Epithelial cell of umbilical artery (primary cell): ENCODE measurements at places on chromosomes 6 and 20. TPM values are rescaled to one million over a fixed set of nuclear protein-coding genes. Genes with fewer than 3 reads are reported as not detected.

The NKX2-2 gene
- not detected in 2 replicates for total RNA-seq

The XKR7 gene
- not detected in 2 replicates for total RNA-seq

The CD40 gene
- total RNA-seq = 17.3 and 17.5 TPM in 2 replicates

The ZFP57 gene
- not detected in 2 replicates for total RNA-seq

The LINC00237 gene
- not detected in 2 replicates for total RNA-seq

The SYNDIG1 gene
- 0.30 TPM in 1 of 2 replicates, not detected in the other for total RNA-seq

The RAMACL gene
- 1.6 and 2.4 TPM in 2 replicates for total RNA-seq

The NKX2-4 gene
- not detected in 2 replicates for total RNA-seq

The GPR31 gene
- not detected in 2 replicates for total RNA-seq

The ACTL10 gene
- 3.6 and 4.0 TPM in 2 replicates for total RNA-seq

The OPRM1 gene
- total RNA-seq = not detected in 2 replicates
